Midbrain (tissue), 1 donor: ENCODE measurements at places on chromosomes 4 and X.

DNA sequence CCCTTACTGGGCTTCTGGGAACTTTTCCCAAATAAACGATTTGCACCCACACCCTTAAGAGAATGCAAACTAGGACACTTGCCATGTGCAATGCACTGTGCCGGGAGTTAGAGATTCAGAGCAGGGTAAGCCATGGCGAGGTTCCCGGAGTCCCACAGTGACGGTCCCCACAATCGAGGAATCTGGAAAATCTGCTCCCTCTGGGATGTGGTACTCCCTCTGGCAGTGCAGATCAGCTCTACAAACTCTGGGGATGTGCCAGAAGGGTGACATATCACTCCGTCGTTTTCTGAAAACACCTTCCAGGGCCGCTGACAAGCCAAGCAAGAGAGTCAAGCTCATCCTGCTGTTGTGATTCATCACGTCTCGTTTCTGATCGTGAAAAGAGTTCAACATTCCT is 537.5 kb downstream of the BCOR start:
- no peak for DNase-seq

DNA sequence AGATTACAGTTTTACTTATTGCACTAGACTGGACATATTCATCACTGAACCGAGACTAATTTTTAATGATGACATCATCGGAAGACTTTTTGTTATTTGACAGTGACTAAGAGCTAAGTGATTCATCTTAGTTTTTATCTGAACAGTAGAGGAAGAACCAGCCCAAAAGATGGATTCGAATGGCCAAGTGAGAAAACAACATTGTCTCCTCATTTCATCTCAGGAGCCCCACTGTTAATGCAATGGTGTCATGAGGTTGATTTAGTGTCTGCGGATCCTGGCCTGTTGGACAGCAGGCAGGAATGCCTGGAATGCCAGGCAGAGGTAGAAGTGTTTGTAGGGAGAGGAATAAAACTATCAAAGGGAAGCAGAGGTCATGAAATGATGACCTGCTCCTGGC is 37.8 kb upstream of the HPF1 start:
- DNase-seq: no peak

- DNase-seq: no peak
Measured at GRCh38 chr4:158769175-158769921, 522 bp downstream of the FNIP2 start.

GRCh38 chr4:117385526-117385925 is 300.1 kb upstream of the TRAM1L1 start:
- DNase-seq: no peak

DNA sequence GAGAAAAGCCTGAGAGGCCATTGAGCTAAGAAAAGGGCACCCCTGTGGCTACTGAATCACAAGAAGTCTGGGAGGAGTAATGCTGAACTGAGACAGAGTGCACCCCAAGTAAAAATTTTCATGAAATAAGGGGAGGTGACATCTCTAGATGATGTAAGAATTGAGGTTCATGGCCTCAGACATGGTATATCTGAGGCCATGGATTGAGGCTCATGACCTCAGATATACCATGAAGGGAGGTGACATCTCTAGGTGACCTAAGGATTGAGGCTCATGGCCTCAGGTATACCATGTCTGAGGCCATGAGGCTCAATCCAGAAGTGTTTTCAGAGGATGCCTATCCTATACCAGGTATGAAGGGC is 560.9 kb downstream of the INPP4B start:
- DNase-seq: no peak

DNA sequence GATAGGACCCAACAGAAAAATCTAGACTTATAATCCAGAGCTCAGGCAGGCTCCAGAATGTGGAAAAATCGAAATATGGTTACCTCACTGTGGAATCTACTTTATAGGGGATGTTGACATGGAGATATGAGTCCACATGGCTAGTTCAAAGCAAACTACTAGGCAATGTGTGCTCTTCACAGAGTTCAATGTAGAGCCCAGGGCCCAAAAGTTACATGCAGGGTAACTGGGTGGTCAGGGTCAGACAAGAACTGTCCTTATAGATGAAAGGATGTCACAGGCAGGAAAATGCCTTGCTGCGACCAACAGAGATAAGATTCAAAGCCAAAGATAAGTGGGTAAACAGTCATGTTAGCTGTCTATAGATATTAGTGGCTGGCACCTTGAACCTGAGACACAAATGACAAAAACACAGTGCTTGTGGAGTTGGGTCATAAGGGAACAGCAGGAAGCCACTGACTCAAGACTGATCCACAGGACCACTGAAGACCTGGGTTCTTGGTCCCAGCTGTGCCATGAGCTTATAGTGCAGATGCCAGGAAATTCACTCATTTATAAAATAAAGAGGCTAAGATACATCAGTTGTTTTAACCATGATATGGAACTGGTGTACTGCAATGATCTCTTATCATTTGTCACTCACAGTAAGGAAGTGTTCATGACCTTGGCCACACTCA is 101.7 kb upstream of the MBNL3 start:
- DNase-seq: no peak

DNA sequence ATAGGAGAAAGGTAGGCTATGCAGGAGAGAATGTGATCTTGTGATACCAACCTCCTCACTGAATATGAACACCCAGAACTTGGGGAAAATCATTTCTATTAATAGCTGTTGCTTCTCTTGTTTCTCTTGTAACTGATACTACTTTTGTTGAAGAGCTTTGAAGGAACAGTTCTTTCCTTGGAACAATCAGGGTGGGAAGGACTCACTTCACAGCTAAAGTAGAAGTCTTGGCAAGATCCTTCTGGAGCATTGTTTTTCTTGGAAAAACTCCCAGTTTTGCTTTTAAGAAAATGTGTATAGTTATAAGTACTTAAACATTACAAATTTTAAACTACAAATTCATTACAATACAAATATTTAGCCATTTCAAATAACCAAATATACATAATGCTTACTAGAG is 19.1 kb upstream of the XK start:
- DNase-seq: no peak

DNA sequence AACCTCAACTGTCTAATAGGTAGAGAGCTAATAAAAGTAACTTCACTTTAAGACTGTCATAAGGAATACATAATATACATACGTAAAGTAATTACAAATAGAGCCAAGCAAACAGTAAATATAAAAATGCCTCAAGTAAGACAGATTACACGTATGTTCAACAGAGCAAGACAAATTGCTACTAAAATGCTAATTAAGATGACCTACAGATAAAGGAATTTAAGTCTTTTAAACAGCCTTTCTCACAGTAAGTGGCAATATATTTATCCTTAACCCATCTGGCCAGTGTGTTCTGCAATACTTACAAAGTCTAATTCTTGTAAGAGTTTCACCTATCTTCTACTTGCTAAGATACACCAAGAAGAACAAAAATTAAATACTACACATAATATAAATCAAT is 12.7 kb downstream of the G3BP2 start:
- DNase-seq: no peak

- no peak for DNase-seq
Measured at GRCh38 chr4:118942465-118942864, 53.8 kb downstream of the SYNPO2 start.

GRCh38 chr4:25911356-25911755 is 2.7 kb upstream of the SMIM20 start:
- no peak for DNase-seq

GRCh38 chr4:138567696-138568095 is 325.5 kb upstream of the SLC7A11 start:
- no peak for DNase-seq

GRCh38 chr4:3225936-3226335 is 23.0 kb upstream of the MSANTD1 start:
- DNase-seq: no peak

- no peak for DNase-seq
Measured at GRCh38 chr4:164772076-164772475, 18.1 kb downstream of the SMIM31 start.

DNA sequence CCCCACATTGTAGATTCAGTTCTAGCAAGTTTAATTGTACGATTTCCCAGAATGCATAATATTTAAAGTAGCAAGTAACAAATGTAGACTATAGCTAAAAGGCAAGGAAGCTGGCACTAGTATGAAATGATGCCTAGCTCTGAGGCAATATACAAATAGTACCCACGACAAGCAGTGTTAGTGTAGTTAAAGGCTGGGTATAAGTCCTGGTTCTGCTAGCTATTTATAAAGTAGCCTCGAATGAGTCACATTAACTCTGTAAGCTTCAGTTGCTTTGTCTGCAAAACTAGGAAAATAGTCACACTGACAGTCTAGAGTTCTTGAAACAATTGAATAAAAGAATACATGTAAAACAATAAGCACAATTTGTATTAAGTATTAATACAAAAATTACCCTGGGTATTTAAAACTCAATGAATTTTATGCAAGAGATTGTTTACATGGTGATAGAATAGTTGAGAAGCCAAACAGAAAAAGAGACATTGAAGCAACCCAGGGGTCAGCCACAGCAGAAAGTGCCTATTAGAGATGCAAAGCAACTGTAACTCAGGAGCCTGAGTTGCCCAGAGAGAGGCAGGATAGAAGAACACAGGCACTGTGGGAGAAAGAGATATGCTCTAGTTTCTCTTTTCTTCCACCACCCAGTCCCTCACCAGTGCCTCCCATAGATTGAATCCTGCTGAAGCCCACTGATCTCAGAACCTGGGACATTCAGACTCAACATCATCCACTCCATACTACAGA is 949.0 kb downstream of the C4orf33 start:
- no peak for DNase-seq

DNA sequence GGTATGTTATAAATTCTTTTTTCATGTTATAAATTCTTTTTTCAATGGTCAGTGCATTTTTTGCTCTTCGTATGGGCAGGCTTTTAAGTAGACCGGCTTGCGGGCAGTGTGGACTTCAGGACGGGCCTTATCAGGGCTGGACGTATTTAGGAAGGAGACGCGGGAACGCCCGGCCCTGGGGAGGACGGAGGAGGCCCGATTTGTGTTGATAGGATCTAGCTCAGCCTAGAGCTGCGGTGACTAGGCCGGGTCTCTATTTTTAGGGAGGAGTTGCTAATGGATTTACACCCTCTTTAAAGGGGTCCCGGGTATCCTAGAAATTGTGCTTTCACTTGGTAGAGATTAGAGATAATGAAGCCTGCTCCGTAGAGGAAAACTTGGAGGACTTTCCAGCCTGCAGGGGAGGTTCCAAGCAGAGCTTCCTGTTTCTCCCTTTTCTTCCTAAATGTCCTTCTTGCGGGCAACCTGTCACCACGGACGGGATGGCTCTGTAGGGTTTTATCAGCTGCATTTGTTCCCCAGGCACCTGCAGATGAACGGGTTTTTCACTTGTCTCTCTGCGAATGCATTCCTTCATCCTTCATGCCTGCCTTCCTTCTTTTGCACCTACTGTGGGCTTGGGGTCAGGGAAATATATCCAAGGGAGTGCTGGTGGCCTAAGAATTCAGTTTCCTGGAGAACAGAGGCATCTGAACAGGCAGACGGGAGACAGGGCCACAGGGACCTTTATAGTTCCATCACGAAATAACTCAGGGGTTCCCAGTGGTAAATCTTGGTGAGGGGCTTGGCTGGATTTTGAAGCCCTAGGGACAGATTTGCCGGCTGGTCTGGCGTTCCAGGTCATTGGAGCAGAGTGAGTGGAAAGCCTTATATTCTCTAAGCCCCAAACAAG is 1.4 kb downstream of the CD99 start:
- no peak for DNase-seq

- DNase-seq: no peak
Measured at GRCh38 chrX:75421688-75422230, 101.1 kb downstream of the ZDHHC15 start.

GRCh38 chrX:13888284-13888683 is 71.4 kb upstream of the GPM6B start:
- DNase-seq: peak; percentile 80

DNA sequence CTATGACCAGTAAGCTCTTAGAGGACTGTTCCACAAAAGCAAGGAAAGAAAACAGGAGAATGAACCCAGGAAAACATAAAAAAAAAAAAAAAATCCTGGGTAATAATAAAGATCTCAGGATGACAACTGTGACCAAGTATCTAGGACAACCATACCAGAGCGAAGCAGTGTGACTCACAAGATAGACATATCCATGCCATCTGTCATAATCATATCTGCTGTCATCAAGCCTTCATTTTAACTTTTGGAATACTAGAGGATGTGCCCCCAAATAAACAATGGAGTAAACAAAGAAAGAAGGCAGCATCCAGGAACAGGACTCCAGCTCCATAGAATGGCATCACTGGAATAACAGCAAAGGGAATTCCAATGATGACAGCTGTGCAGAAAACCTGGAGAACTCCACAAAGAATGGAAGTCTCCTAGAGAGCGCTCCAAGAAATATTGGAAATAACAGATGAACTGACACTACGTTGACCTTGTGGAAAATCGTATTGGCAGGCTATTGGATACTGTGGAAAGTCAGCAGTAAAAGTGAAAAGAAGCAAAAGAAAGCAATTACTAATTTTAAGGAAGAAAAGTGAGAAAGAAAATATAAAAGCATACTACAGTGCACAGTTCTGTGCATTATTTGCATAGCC is 35.3 kb downstream of the HPGDS start:
- DNase-seq: no peak

- DNase-seq: peak; percentile 33
Measured at GRCh38 chr4:40916880-40917279, 167.1 kb downstream of the NSUN7 start.

- no peak for DNase-seq
Measured at GRCh38 chrX:38989076-38989475, 187.8 kb downstream of the MID1IP1 start.

GRCh38 chr4:1201851-1202525 is 29.6 kb upstream of the SPON2 start:
- no peak for DNase-seq

GRCh38 chr4:162364651-162365050 is 200.9 kb upstream of the FSTL5 start:
- DNase-seq: no peak

- no peak for DNase-seq
Measured at GRCh38 chr4:118353534-118354030, 779 bp upstream of the PRSS12 start.

DNA sequence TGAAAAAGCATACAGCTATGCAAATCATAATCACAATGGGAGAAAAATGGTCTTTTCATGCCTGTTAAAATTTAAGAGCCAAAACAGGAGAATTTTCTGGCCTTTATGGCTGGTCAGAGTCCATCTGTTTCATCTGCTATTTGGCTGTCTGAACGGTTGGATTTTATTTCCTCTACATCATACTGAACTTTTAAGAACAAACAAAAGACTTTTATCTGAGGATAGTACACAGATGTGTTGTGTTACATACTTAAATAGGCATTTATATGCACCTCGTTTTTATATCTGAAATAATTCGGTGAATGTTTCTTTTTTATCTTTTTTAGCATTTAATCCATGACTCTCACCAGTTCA is 18.0 kb upstream of the WWC2 start:
- DNase-seq: no peak

DNA sequence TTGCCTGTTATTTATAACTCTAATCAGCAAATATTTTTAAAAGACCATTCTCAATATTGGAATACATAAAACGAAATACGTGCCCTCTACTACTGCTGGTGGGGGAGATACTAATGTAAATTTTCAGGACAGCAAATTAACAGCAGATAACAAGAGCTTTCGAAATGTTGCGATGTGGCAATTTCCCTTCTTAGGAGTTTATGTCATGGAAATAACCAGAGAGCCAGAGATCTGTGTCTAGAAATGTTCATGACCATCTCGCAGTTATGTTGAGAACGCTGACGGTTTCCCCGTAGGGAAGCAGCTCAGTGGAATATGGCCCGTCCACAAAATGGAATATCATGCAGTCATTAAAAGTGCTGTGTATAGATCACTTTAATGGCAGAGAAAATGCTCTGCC is 238.4 kb upstream of the PSAPL1 start:
- no peak for DNase-seq
